ENCODE measurements at places on chromosomes 3 and 15.

- DNase-seq, result no peak
These were observed 33.6 kb upstream of the PLSCR5 start for GRCh38 chr3:146638718-146639117.

- no peak for DNase-seq
These were observed 524.7 kb upstream of the ZNF717 start for GRCh38 chr3:76310089-76310488.

GRCh38 chr3:105836533-105836932 lies 32.3 kb downstream of the CBLB start:
- peak; percentile 32 for DNase-seq

- no peak for DNase-seq
These were observed 82.6 kb upstream of the MYZAP start for GRCh38 chr15:57509126-57509525.

DNA sequence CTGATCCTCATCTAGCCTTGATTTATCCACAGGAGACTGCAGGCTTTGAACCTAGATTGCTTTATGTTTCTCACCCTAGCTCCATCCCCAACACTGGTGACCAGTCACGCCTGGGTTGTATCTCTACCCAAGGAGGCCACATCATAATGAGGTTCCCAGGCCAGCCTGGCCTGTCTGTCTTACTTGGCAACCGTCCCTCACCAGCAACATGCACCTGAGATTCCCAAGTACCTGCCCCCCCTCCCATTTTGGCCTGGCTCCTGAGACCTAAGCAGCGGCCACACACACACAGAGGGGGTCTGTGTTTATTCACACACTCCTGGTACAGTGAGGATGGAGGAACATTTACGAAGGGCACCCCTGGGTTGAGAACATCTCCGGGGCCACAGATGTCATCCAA lies 2.4 kb downstream of the CAMK2N2 start:
- DNase-seq, result no peak

DNA sequence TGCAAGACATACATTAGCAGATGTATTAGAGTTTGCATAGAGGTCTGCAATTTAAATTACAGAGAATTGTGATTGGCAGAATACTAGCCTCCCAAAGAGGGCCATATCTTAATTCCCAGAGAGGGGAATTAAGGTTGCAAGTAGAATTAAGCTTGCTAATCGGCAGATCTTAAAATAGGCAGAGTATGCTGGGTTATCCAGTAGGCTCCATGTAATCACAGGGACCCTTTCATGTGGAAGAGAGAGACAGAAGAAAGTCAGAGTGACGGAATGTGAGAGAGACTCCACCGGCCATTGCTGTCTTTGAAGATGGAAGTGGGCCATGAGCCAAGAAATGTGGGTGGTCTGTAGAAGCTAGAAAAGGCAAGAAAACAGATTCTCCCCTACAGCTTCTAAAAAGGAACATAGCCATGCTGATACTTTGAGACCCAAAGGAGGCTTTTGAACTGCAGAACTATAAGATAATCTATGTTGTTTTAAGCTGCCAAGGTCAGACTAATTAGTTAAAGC lies 38.8 kb downstream of the IMPG2 start:
- DNase-seq, result no peak

Data from HFFc6 (cell line).